ENCODE measurements at places on chromosomes 1 and 21.

GRCh38 chr1:100710906-100711682 lies 8.4 kb upstream of the VCAM1 start:
- no peak for DNase-seq

DNA sequence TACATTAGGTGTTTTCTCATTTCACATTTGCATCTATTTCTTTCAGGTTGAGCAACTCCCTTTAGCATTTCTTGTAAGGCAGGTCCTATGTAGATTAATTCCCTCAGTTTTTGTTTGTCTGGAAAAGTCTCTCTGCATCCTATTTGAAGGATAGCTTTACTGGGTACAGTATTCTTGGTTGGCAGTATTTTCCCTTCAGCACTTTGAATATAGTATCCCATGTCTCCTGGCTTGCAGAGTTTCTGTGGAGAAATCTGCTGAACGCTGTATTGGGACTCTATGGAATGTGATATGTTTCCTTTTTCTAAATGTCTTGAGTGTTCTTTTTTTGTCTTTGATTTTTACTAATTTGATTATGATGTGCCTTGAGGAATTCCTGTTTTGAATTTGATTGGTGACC lies 28.9 kb upstream of the FAM163A start:
- no peak for DNase-seq

GRCh38 chr1:21278860-21279845 lies 11.1 kb downstream of the ECE1 start:
- no peak for DNase-seq

DNA sequence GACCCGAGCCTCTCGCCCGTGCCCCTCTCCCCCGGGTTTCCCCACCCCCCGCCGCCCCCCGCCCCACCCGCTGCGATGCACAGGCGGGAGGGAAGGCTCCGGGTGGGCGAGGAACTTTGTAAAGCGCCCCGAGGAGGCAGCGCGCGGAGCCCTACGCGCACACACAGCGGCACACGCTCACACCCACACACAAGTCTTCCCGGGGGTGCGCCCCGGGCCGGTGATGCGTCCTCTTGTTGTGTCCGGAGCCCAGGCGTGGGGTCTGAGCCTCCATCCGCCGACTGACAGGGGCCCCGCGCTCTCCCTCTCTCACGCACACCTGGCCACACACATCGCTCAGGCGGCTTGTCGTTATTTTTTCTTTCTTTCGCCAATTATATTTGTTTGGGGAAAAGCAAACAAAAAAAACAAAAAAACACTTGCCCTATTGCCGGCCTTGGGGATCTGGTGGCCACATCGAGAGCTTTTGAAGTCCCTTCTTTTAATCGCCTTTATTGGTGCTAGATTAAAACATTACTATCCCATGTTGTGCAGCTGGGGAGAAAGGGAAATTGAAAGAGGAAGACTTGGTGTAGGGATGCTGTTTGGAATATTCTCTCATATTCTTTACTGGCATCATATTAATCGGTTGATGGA lies 770 bp downstream of the NTNG1 start:
- DNase-seq, result peak; percentile 43

- DNase-seq, result no peak
These were observed 201.1 kb downstream of the DAB1 start for GRCh38 chr1:57222801-57223200.

GRCh38 chr1:107683683-107684082 lies 281.3 kb downstream of the VAV3 start:
- no peak for DNase-seq

Measured in left hindlimb (tissue), 1 donor.